Stimulated activated CD4-positive, alpha-beta T cell treated with anti-CD3 and anti-CD28 coated beads, Interleukin-12 subunit alpha, Interleukin-12 subunit beta, amount 100 ng/mL, for 4 hours (primary cell): ENCODE measurements at places on chromosomes 5 and 9.

DNA sequence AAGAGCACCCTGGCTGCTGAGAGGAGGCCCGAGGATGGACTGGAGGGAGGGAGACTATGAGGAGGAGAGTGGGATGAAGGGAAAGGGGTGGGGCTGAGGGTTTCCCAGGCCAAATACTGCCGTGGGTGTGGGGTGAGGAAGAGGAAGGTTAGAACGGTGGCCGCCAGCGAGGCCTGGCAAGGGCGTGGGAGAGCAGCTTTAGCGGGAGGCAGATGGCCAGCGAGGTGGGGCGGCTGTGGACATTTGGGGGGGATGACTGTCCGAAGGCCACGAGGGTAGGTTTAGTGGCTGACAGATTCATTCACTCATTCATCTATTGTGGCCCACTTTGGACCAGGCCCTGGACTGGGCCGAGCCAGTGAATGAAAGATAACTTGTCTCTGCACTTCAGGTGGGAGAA is 47.8 kb upstream of the NEURL1B start:
- no peak for DNase-seq

DNA sequence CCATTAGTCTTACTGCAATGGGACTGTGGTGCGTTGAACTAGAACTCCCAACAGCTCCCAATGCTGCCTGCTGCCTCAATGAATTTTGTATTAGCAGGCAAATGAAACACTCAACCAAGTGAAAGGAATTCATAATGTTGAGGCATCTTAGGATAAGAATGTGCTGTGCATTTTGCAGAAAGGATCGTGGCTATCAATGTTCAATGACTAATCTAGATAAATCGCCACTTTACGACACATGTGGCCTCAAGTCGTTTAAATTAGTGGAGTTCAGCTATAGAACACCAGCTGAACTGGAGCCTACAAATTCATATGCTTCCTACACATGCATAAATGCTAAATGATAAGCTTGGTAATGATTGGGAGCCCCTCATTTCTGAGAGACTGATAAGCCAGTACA is 318.4 kb downstream of the PSAT1 start:
- no peak for DNase-seq

- no peak for DNase-seq
These were observed 636.5 kb downstream of the TLE1 start for GRCh38 chr9:81052846-81053245.

GRCh38 chr5:149759986-149760853 is 30.1 kb downstream of the PPARGC1B start:
- no peak for DNase-seq

- DNase-seq, result no peak
These were observed 135.8 kb downstream of the PCSK1 start for GRCh38 chr5:96297290-96297689.

- no peak for DNase-seq
These were observed 34.4 kb upstream of the PALM2AKAP2 start for GRCh38 chr9:109745335-109746283.

DNA sequence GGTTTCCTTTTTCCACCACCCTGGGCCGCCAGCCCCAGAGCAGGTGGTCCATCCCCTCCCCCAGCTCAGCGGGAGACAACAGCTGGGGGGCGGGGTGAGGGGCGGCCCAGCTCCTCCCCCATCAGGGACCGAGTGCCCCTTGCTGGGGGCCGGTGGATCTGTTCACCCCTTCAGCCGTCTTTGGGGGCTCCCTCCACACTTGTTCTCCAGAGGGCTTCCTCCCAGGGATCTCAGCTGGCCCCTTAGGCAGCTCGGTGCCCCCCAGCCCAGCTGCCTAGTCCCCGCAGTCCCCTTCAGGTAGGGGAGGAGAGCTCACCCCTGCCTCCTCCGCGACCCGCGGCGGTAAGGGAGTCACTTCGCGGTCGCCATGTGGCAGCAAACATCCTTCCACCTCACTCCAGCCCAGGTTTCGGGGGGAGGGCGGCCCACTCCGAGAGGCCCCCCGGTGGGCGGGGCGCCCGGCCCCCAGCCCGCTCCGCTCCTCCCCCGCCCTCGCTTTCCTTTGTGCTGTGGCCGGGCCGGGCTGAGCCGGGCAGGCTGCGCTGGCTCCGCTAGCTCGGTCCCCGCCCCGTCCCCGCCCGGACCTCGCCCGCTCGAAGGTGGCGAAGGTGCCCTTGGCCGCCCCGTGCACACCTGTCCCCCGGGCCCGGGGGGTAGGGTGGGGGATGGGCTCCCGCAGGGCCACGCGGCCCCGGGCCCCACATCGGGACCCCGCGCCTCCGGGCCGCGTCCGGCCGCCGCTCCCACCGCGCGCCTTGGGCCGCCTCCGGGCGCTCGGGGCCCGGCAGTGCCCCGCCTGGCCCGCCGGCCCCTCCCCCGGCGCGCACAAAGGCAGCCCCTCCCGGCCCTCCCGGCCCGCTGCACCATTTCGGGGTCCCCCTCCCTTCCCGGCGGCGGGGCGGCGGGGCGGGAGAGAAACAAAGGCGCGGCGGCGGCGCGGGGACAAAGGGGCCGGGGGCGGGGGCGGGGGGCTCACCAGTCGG is 683 bp downstream of the DBN1 start:
- DNase-seq, result peak; percentile 50

- no peak for DNase-seq
These were observed 42.0 kb downstream of the PBX3 start for GRCh38 chr9:125789196-125789595.

- DNase-seq, result no peak
These were observed 7.1 kb upstream of the PCSK1 start for GRCh38 chr5:96440185-96440538.

GRCh38 chr5:177350776-177351391 is 584 bp downstream of the LMAN2 start:
- DNase-seq, result no peak

- no peak for DNase-seq
These were observed 125.4 kb downstream of the MED27 start for GRCh38 chr9:131954299-131954698.

- DNase-seq, result no peak
These were observed 642.1 kb downstream of the KCTD16 start for GRCh38 chr5:144812763-144813162.

GRCh38 chr5:68343421-68343826 is 127.9 kb downstream of the PIK3R1 start:
- DNase-seq, result no peak

DNA sequence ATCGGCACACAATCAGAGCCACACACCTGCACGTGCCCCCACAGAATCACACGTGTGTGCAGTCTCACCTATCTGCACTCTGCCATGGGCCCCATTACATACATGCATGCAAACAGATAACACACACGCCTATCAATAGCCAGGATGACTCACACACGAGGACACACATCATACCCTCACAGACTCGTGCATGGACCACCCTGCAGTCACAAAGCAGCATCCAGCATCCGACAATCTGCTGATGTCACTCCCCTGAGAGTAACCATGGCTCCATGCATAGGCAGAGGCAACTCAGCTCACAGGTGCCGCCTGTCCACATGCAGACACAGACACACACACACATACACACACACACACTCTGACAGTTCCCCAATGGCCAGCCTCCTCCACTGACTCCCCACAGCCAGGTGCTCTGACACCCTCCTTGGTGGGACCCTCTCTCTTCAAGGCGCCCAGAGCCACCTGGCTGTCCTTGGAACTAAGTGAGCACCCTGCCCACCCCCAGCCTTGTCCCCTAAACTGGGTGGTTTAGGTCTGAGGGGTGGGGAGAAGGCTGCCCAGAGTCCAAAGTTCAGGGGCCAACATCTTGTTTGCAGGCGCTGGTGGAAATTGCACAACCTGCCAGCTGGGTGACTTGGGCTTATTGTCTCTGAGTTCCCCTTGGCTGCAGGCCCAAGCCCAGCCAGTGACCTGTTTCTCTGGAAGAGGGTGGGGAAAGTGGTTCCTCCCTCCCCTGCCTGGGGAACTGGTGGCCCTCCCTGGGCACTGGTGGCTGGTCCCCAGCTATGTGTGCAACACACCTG is 34.6 kb upstream of the NEK6 start:
- no peak for DNase-seq

GRCh38 chr5:80246001-80246758 is 9.7 kb downstream of the SERINC5 start:
- DNase-seq, result no peak

DNA sequence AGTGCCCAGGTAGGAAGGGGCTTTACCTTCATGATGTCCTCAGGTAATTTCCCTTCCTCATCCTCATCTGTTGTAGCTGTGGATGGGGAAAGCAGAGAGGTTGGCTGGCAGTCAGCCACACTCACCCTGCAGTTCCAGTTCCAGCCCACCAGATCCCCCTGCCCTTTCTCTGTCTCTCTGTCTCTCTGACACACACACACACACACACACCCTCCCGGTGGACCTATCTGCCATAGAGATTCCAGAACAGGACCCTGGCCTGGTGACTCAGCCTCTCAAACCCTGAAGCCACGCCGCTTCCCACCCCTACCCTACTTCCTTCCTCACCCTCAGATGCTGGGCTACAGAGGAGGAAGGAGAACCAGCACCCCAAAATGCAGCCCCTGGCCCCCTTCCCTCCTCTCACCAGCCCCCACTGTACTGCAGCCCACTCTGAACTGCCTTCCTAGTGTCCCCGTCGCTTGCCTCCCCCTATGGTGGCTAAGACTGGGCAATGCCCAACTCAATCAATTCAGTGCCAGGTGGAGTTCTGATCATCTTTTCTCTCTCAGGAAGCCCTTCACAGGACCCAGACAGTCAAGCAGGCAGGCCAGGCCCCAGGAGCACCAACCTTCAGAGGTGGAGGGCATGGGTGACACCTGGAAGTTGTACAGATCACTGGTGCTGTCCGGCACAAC is 4.8 kb downstream of the IRF1 start:
- no peak for DNase-seq
